ENCODE measurements at places on chromosomes 11 and 22.

DNA sequence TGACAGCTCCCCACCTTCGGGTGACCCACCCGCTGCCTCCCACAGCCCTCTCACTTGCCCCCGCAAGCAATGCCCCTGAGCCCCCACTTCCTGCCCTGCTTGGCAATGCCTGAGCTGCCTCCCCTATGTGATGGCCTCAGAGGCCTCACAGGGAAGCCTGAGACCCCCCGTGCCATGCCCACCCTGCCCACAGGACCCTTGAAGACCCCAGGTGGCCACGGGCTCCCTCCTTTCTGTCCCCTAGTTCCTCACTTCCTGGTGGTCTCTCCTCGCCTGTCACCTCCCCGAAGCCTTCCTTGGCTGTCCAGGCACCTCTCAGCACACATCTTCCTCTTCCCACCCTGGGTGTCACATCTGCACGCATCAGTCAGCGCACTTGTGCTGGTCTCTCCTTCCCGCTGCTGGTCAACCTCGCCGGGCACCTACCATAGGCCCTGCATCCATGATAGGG, 90.5 kb downstream of the BRD1 start:
- no peak for DNase-seq

- no peak for DNase-seq
Measured at GRCh38 chr11:47899801-47900200, 51.7 kb upstream of the NUP160 start.

GRCh38 chr11:121365304-121365703, 72.7 kb downstream of the SC5D start:
- no peak for DNase-seq

GRCh38 chr11:21396342-21397008, 727.1 kb downstream of the NELL1 start:
- no peak for DNase-seq

GRCh38 chr11:23727794-23728193, 769.1 kb upstream of the LUZP2 start:
- no peak for DNase-seq

DNA sequence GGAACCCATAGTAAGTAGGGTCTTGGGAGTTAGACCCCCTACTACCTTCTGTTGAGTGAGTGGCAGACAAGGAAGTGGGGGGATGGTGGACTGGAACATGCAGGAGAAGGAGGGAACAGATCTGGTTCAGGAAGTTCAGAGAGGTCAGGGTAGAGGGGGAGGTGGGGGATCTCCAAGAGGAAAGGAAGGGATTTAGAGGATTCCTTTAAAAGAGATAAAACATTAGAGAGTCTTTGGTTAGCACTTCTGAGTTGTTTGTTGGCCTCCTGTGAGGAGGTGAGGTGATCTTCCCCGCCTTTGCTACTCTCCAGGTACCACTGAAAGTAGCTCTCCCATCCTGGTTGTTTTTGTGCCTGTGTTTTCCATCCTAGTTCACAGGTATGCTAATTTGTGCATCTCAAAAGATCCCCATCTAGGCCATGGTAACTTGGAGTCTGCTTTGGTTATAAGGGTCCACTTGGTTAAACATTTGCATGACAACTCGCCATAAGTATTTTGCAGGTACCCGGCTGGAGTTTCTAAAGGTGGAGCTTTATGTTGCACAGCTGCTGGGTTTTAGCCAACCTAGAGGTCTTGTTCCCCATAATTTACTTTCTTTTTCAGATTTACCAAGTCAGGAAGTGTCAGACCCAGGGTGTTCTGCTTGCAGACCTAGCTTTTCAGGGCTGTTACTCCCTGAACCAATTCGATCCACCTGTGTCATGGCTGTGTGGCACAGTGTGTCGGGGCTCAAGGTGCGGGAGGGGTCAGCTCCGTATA, 79.3 kb upstream of the SORL1 start:
- no peak for DNase-seq

DNA sequence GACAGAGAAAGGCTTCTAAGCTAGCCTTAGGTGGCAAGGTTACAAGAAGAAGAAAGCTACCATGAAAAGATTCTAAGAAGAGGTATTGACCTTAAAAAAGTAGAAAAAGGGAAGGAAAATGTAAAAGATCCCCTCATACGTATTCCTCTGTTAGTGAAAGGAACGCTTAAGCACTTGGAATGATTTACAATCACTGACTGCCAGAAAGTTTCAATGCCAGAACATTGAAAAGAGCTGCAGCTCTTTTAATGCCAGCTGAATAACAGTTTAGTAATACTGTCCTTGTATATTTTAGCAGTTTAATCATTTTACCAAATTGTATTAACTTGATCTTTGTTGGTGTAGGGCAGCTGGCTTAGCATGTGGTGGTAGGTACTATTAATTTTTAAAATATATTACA, 650.7 kb downstream of the FAM181B start:
- DNase-seq, result no peak

DNA sequence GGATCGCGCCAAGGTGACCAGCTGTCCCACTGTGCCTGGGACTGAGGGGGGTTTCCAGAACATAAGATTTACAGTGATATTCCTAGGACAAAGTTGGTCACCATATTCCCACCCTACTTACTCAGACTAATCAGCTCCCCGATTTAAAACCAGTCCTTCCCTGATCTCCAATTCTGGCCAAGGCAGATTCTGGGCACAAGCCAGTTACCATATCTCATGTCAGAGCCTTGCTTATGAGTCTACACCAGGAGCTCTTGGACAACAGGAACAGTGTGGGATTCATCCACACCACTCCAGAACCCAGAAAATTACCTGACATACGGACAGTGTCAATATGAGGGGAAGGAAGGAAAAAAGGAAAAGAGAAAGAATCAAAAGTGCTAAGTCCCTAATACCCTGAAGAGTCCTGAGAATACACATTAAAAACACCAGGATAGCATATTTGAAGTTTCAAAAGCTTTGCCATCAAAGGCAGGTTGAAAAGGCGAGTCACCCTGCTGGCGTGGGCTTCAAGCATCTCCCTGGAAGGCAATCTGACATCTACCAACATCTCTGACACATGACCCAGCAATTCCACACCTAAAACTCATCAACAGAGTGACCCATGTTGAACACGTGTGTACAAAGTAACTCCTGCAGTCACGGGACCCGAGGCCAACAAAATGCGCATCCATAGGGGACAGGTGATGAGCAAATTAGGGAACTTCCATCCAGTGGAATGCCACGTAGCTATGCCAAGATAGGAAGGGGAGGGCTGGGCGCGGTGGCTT, 8.0 kb upstream of the IL2RB start:
- DNase-seq, result no peak

DNA sequence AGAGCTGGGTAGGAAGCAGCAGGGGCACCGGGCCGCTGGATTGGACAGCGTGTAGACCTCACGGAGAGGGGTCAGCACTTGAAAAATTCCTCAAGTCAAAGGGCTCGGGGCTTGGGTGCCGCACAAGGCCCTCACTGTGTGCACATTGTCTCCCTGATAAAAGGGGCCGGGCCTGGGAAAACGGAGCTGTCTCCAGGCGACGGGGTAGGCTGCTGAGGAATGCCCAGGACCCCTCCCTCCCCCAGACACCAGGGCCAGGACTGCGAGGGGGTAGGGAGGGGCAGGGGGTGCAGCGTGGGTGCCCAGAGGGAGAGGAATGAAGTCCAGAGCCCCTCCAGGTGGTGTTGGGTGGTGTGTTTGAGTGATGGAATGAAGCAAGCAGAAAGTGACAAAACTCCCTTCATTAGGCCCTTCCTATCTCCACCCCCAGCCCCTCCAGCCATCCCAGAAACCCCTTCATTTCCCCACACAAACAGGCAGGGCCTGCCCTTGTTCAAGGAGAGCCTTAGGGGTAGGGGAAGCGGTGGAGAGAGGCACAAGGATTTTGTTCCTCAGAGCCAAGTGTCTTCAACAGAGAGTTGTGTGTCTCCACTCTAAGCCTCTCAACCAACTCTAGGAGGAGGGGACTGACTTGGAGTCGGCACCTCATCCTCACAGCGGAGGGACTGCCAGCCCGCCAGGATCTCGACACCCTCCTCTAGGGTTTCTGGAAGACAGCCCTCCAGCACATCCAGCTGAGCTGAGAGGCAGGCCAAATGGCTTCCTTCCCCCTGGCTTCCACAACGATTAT, 63.9 kb downstream of the SYN3 start:
- no peak for DNase-seq

GRCh38 chr11:130219148-130219547, 59.6 kb downstream of the ST14 start:
- DNase-seq, result no peak

- no peak for DNase-seq
Measured at GRCh38 chr11:216081-216974, 8.8 kb downstream of the RIC8A start.

DNA sequence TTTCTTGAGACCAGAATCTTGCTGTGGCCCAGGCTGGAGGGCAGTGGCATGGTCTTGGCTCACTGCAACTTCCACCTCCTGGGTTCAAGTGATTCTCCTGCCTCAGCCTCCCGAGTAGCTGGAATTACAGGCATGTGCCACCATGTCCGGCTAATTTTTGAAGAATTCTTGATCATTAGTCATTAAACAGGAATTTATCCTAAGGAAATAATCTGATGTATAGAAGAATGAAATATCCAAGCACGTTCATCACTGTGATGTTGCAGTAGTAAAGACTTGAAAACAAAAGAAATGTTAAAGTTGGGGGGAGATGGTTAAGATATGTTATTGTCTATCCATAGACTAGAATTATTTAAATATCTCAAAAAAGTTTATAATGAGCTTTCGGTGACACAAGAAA, 23.6 kb downstream of the CBL start:
- DNase-seq, result peak; percentile 19

- no peak for DNase-seq
Measured at GRCh38 chr22:49730656-49731055, 97.0 kb downstream of the BRD1 start.

GRCh38 chr11:58564231-58564630, 11.4 kb downstream of the LPXN start:
- DNase-seq, result no peak

DNA sequence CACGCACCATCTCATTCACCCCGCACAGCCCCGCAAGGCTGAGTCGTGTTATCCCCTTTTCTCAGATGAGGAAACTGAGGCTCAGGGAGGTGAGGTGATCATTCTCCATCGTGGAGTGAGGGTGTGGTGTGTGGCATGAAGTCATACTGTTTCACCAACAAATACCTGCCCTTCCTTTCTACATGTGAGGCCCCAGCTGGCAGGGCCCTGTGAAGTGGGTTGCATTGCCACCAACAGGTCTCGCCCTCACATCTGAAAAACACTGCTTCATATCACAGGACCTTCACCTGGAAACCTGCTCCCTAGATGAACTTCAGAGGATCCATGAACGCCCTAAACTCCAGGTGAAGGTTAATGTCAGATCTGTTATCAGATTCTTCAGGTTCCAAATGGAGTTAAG, 4.3 kb downstream of the SSTR3 start:
- no peak for DNase-seq

DNA sequence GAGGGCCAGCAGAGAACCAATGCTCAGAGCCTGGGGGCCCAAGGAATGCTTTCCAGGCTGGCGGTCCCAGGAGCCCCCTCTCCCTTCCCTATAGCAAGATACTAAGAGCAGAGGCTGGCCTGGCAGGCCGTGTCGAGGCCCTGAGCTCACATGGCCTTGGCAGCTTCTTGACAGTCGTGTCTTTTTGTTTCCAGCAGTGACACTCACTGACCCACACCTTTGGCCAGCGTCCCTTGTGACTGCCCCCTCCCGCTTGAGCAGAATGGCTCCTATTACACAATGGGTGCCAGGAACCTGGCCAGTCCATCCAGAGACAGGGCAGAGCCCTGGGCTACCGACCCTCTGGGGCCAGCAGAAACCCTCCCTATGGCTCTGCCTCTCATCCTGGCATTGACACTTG, 6.4 kb upstream of the CCND1 start:
- DNase-seq, result no peak

DNA sequence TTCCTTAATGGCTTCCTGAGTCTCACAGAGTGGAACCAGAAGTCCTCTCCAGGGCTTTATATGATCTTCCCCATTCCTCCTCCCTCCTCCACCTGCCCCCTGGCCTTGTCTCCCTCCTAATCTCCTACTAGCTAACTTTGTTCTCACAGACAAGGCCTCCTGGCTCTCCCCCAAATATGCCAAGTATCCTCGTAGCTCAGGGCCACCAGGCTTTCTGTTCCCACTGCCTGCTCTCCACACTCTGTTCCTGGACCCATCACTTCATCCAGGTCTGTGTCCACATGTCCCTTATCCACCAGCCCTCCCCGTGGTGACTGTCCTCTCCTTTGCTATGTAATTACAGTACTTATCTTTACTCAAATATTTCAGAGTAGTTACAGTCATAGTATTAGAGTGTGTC, 23.2 kb upstream of the LMO1 start:
- no peak for DNase-seq

DNA sequence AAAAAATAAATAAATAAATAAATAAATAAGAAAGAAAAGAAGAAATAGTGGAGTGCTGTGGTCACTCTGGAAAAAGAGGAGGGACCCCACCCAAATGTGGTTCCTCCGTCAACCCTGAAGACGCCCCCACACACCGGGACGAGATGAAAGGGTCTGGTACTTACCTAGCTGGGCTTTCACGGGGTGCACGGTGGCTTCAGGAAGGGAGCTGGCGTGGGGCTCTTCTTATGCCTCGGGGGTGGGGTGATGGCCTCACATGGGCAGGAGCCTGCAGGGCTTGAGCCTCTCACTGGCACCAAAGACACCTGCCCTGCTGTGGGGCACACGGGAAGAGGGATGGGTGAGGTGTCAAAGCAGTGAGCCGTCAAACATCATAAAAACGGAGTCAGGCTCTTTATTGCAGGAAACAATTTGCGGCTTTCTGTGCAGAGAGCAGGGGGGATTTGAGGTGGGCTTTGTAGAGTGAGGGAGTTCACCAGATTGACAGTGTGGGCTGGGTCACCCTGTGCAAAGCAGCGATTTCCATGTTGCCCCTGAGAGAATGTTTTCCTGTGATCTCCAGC, 28.0 kb upstream of the KRTAP5-6 start:
- DNase-seq, result no peak

- DNase-seq, result no peak
Measured at GRCh38 chr22:30436196-30436595, 10.6 kb downstream of the MTFP1 start.

DNA sequence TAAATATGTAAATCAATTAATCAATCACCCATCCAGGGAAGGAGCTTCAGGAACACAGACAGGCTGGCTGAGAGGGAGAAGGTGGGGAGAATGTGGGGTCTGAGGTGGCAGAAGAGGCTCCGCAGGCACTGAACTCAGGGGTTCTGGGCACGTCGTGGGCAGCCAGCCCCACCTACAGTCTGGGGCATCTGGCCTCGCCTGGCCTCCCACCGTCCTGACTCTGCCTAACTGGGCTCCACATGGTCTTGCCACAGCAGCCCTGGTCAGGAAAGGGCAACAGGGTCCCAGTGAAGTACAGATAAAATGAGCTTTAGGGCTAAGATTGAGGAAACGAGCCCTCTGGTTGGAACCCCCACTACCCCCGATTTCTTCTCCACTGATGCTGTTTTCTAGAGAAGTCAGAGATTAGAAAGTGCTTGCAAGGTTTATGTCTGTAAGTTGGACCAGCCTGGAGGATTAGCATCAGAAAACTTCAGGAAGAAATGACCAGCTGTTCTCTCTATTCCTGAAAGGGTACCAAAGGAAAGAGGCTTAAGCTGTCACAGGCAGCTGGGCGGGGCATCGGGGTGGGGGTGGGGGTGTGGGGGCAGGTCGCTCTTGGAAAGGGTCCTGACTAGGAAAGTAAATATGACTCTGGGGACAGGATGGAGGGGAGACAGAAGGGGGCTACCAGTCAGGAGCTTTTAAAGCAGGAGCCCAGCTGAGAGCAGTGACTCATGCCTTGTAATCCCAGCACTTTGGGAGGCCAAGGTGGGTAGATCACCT, 261.7 kb downstream of the BUD13 start:
- DNase-seq, result no peak

Measured in foreskin melanocyte (primary cell).